ENCODE measurements at places on chromosomes 16 and 17.

DNA sequence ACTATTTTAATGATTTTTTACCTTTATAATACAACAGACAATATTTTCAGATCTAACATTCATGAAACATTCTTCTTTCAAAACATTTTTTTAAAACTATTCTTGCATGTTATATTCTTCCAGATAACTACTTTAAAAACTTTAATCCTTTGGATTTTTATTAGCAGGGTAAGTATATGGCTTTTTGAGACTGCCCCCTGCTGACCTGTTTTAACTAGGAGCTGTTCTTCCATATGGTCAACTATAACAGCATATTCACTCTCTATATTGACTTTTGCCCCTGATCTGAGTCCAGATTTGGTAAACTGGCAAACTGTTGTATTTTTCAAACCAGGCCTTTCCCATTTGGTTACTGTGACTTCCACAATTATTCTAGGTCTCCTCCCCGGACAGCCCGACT is 16.5 kb downstream of the ZNF18 start:
- DNase-seq: no peak

- DNase-seq: no peak
Observed at GRCh38 chr17:33055171-33055611, 63.5 kb downstream of the SPACA3 start.

DNA sequence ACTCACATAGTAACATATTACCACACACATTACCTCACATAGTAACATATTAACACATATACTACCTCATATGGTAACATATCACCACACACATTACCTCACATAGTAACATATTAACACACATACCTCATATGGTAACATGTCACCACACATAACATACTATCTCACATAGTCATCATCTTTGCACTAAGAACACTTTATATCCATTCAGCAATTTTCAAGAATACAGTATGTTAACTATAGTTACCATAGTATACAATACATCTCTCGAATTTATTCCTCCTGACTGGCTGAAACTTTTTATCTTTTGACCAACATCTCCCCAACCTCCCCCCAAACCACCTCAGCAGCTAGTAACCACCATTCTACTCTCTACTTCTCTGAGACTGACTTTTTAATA is 7.6 kb downstream of the NUDT7 start:
- DNase-seq: no peak

- DNase-seq: no peak
Observed at GRCh38 chr17:296379-296778, 56.2 kb downstream of the RPH3AL start.

DNA sequence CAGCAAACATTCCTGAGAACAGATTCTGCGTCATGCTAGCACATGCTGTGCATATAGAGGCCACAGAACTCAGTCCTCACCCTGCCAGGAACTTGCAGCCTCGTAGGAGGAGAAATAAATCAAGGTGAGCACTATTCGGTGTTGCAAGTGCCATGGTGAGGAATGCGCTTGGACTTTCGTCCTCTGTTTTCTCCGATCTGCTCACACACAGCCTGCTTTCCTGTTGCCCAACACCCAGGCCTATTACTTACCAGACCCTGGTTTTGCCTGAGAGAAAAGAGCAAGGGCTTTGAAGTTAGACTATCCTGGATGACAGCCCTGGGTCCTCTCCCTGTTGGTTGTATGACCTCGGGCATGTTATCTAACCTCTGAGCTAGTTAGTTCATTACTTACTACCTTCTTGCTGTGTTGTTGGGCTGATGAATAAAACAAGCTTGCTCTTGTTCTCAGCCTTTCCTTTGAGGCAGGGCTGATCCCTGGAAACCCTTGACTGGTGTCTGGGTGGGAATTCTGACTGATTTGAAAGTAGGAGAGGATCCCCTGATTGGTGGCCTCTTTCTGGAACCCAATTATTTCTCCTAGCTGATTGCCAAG is 2.9 kb downstream of the ACSF2 start:
- no peak for DNase-seq

GRCh38 chr17:1286379-1287106 is 7.1 kb downstream of the TRARG1 start:
- DNase-seq: no peak

GRCh38 chr16:53081686-53082407 is 27.1 kb downstream of the CHD9 start:
- DNase-seq: no peak

DNA sequence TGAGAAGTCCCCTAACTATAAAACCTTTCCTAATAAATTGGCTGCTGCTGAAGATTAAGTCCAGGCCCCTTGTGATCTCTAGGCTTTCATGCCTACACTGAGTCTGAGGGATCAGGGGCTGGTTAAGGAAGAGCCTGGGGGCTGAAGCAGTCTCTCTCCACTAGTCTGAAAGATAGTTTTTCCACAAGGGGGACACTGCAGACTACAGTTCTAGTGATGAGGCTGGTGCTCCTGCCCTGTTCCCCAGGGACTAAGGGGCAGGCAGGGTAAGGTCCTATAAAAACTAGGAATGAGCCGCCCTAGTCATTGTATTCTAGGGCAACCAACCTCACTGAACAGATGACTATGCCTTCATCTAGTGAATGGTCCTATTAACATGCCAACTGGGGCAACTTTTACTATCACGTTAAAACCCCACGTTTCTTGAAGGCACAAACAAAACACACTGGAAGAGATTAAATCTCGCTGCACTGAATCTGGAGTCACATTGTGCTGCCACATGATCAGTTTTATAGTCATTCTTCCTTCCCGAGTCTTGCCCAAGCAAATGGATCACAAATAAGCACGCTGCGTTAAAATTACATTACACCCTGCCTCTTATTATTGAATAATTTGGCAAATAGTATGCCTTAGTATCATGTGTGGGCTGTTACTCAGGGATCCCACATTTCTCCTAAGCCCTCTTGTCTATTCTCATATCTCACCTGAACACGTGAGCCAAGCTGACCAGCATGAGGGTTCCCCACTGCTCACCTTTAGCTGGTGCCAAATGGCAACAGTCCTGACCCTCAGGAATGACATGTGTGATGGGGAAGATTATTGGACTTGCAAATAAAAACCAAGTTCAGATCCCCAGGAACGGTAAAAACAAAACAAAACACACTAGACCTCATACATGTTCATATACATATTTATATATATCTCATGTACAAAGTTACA is 95.4 kb upstream of the TOB1 start:
- no peak for DNase-seq

GRCh38 chr16:11586378-11586855 is 302 bp downstream of the LITAF start:
- no peak for DNase-seq

- DNase-seq: no peak
Observed at GRCh38 chr16:4785758-4786433, 2.2 kb downstream of the SEPTIN12 start.

DNA sequence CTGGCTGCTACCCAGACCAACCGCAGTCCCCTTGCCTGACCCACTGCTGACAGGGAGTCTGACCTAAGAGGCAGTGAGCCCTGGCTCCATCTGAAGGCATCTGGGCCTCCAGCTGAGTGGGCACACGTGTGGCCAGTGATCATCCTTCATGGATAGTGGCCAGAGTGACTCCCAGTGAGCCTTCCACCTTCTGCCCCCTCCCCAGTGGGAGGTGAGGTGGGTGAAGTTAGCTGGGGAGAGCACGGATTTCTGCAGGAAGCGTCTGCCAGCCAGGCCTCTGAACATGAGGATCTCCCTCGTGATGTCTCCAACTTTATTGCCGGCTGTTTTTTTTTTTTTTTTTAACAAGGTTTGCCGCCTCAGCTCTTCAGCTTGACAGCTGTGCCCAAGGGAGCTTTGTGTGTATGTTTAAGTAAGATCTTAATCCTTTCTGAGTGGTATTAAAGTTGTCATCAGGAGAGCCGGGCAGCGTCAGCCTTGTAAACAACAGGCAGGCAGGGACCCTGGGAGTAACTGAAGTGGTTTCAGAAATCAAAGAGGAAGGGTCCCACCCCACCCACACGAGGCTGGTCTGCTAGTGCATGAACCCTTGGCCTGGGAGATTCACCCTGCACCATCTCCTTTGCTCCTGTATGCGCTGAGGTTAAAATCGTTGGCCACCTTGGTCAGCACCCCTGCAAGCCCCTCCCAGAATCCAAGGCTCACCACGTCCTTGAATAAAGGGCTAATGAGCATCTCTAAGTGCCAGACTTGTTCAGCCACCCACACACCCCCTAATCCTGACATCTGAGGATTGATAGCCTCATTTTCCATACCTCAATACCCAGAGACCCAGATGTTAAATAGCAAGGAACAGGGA is 33.3 kb downstream of the RHBDL3 start:
- DNase-seq: no peak

- DNase-seq: no peak
Observed at GRCh38 chr17:75588596-75589011, 1.0 kb downstream of the MYO15B start.

DNA sequence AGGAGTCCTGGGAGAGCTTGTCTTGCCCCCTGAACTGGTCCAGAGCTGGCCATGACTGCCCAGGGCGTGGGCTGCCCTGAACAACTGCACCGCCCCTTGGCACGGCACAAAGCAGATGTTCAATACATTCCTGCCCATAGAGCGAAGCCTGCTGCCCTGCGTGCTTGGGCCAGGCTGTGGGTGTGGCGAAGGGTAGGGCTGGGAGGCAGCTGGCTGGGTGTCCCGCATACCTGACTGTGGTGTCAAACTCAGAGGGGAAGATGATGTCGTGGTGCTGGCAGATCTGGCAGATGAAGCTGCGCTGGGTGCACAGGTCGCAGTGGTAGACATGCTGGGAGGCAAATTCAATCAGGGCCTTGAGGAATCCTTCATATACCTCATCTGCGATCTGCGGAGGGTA is 124.2 kb upstream of the SMURF2 start:
- no peak for DNase-seq

GRCh38 chr17:45896803-45897693 is 2.7 kb downstream of the MAPT start:
- DNase-seq: no peak

DNA sequence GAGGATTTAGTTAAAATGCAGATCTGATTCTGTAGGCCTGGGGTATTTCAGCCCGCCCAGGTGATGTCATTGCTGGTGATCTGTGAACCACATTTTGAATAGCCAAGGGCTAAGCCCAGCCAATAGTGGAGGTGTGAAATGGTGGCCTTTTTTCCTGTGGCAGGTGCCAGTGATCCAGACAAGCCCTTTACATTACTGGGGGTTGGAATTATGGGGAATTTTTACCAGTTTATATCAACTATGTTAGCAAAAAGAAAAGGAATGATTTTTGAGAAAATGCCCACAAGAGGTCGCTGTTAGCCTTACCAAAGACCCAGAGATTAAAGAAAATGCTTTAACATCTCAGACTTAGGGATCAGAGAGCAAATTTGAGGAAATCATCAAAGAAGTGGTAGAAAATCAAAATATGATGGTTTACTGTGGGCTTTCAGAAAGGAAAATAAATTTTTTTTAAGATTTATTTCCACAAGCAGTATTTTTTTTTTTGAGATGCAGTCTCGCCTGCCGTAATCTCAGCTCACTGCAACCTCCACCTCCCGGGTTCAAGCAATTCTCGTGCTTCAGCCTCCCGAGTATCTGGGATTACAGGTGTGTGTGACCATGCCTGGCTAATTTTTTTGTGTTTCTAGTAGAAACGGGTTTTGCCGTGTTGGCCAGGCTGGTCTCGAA is 3.9 kb downstream of the VPS35L start:
- peak; percentile 36 for DNase-seq

- no peak for DNase-seq
Observed at GRCh38 chr16:82088483-82088882, 53.4 kb downstream of the HSD17B2 start.

DNA sequence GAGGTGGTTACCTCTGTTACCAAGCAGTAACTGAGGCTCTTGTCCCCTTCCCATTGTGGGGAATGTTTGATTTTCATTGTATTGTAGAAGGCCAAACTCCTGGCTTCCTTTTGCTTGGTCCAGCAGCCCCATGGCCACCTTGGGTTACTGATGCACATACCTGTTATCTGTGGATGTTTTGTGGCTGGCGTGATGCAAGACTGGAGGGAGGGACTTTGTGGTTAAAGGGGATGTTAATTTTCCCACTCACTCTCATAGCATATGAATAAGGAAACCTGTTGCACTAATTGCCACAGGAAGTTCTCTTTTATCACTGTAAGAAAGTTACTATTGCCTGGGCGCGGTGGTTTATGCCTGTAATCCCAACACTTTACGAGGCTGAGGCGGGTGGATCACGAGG is 168.6 kb upstream of the HS3ST4 start:
- no peak for DNase-seq

- DNase-seq: no peak
Observed at GRCh38 chr17:2875608-2876007, 79.4 kb downstream of the RAP1GAP2 start.

GRCh38 chr17:49670002-49670401 is 7.9 kb downstream of the SPOP start:
- no peak for DNase-seq

DNA sequence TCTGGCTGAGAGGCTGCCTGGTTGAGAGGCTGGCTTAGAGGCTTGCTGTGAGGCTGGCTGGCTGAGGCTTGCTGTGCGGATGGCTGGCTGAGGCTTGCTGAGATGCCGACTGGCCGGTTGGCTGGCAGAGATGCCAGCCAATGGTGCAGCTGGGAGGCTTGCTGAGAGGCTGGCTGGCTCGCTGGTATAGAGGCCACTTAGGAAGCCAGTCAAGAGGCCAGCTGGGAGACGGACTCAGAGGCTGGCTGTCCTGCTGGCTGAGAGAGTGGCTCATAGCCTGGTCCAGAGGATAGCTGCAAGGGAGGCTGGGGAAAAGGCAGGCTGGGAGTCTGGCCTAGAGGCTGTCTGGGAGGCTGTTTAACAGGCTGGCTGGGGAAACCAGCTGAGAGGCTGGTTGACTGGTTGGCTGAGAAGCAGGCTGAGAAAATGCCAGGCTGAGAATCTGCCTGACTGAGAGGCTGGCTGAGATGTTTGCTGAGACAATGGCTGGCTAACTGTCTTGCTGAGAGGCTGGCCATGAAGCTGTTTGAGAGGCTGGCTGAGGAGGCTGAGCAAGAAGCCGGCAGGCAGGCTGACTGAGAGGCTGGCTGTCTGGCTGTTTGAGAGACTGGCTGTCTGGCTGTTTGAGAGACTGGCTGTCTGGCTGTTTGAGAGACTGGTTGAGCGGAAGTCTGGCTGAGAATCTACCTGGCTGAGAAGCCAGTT is 37.5 kb upstream of the ACSM2B start:
- DNase-seq: no peak

GRCh38 chr16:78303946-78304345 is 204.5 kb downstream of the WWOX start:
- peak; percentile 32 for DNase-seq

- DNase-seq: no peak
Observed at GRCh38 chr16:49800876-49801275, 55.0 kb downstream of the ZNF423 start.

- no peak for DNase-seq
Observed at GRCh38 chr16:46733319-46733830, 14.8 kb downstream of the MYLK3 start.

- DNase-seq: no peak
Observed at GRCh38 chr16:12517310-12517694, 286.4 kb downstream of the CPPED1 start.
